ENCODE measurements at places on chromosomes 3 and 15.

DNA sequence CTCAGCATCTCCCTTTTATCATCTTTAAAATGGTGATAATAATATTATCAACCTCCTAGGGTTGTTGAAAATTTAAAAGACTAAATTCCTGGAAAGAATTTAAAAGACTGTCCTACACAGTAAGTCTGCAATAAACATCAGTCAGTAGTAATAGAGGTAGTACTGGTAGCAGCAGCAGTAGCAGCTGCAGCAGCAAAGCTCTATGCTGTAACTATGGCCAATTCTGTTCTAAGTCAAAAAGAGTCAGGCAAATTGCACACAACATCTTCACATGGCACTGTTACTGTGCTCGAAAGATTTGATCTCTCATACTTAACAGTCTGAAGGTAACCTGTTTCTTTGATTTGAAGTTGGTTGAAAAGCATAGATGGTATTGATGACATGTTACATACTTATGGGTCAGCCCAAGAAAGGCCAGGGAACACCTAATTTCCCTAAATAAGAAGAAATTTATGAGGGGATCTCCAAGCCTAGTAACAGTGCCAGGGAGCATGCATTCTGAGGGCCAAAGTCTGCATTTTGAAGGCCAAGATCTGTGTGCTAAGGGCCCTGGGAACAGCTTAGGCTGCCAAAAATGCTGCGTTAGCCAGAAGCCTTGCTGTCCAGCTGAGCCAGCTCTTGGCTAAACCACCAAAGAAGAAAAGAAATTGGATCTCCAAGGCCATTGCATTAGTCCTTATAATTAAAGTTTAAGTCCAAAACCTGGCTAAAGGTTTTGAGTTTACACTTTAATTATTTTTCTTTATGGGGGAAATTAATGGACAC, 68.2 kb downstream of the SIDT1 start:
- no peak for DNase-seq

DNA sequence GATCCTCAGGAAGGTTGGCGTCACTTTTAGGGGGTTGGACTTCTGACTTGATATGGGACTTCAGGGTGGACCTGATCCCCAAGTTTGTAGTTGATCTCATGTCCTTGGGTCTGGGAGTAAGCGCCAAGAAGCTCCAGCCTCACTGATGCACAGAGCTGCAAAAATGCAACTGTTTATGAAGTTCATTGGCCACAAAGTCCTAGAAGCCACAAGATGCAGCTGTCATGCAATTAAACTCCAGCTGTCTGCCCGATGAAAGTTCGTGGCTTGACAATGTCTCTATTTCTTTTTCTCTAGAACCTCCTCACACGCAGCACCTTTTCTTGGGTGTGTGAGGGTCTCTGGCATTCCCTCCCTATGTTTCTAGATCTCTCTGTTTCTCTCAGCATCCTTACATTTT, 9.2 kb upstream of the ACAN start:
- DNase-seq: no peak

GRCh38 chr3:109234300-109234699, 82.0 kb downstream of the DPPA2 start:
- DNase-seq: no peak

DNA sequence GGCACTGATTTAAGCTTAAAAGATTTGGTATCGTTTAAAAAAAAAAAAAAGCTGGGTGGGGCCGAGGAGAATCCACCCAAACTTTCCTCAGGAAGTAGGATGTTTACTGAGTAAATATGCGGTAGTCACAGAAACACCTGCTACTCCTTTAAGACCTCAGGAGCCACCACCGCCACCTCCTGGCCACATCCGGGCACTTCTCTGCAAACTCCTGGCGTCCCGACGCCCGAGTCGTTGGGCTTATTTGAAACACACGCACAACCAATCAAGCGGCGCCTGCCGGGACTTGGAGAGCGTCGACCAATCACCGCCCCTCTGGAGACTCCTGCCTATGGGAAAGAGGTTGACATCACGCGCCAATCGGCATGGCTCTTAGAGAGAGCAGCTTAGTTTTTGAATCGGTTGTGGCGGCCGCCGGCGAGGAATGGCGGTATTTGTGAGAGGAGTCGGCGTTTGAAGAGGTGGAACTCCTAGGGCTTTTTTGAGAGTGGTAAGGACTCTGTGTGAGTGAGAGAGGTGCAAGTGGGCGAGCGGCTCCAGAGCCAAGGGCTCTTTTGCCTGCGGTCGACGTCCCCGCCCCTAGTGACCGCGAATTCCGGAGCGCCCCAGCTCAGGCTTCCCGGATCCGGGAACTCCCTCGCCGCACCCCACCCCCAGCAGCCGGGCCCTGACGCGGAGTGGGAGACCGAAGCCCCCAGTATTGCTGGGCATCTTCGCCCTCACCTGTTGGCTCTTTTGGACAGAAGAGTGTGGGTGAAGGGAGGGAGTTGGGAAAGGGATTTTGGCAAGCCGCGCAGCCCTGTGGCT, at the start of gene ECT2:
Gene ECT2 (plus strand): TSS at position 359 of the 807 bp plus-strand sequence. CDS start 3,805 bp downstream, outside the sequence.
- DNase-seq: peak; percentile 99

GRCh38 chr3:99175276-99175812, 273.8 kb upstream of the DCBLD2 start:
- no peak for DNase-seq

DNA sequence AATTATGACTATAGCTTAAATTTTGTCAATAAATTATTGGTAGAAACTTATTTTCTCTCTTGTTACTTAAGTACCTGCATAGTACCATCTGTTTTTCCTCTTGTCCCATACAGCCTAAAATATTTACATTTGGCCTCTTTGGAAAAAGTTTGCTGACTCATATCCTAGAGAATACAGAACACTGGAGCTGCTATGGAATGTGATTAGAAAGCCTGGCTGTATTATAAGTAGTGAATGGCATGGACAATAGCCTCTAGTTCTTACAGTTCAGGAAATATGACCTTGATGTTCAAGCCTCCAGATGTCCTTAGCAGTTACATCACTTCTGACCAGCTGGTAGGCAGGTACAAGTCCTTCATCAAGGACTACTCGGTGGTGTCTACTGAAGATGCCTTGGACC, 28.3 kb downstream of the ST8SIA2 start:
- DNase-seq: no peak

DNA sequence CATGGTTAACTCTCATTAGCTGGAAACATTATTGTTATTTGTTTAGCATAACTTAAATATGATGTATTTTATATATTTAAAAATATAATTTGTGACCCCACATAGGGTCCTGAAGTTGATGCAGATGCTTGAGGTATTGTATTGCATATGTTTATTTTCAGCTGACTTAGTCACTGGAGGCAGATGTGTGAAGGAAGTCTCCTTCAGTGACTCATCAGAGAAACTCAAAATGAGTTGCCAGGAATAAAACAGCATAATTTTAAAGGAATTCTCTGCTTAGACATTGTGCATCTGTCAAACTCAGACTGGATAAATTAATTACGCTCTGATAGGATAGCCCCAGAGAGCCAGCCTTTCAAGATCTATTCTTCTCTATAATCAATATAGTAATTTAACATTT, 7.9 kb upstream of the OR4F6 start:
- no peak for DNase-seq

DNA sequence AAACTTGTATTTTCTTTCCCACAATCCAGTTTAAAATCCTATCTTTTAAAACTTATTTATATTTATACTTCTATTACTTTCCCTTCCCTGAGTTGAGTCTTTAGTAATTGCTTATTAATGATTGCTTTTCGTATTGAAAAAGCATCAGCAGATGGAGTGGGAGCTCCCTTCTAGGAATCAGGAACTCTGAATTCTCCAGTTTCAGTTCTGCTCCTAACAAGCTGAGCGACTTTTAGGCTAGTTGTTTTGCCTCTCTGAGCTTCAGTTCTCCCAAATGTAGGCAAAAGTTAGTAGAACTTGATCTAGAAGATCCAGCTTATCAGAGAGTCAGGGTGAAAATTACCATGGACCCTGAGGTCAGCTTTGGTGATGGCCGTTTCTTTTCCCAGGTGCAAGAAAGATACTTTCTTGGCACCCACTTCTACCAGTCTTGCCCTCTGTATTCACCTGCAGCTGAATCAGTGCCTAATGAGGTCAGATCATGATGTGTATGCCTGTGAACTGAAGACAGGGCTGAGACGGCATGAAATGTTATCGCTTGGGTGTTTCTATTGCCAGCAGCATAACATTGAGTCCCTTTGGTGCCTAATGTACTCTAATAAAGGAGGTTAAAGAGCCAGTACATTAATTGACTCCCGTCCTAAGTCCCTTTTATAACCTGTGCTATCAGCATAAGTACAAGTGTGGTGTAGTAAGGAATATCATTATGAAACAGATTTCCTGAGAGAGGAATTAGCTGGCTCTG, 194.5 kb upstream of the TBC1D5 start:
- DNase-seq: no peak

DNA sequence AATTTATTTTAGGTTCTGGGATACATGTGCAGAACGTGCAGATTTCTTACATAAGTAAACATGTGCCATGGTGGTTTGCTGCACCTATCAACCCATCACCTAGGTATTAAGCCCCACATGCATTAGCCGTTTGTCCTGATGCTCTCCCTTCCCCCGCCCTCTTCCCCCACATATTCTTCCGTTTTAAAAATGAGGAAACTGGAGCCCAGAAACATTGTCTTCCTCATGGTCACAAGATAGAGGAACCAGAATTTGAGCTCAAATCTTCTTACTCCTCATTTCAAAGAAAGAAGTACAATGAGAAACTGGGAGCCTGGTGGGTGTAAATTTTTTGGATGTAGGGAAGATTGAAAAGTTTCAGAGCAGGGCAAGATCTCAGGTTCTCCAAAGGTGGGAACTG, 56.1 kb upstream of the USP3 start:
- DNase-seq: no peak

- DNase-seq: no peak
Measured at GRCh38 chr3:70516076-70516475, 203.6 kb upstream of the MDFIC2 start.

- no peak for DNase-seq
Measured at GRCh38 chr15:64274341-64274950, 81.5 kb downstream of the CSNK1G1 start.

GRCh38 chr15:57806003-57806402, 99.5 kb downstream of the POLR2M start:
- DNase-seq: no peak

DNA sequence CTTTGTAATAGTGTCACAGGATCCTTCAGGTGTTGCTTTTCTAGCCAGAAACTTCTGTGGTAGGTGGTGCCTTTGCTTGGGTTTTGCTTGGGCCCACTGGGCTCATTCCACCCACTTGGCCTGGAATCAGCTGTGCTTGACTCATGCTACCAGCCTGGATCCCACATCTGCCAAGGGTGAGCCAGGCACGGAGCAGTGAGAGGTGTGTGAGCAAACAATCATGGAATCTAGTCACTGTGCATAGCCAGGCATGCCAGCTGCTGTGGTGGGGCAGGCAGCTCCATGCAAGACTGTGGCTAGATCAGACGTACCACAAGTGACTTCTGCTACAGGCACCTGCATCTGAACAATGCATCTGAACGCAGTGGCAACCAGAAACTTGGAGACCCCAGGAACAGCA, 275.9 kb downstream of the UBE2E2 start:
- no peak for DNase-seq

DNA sequence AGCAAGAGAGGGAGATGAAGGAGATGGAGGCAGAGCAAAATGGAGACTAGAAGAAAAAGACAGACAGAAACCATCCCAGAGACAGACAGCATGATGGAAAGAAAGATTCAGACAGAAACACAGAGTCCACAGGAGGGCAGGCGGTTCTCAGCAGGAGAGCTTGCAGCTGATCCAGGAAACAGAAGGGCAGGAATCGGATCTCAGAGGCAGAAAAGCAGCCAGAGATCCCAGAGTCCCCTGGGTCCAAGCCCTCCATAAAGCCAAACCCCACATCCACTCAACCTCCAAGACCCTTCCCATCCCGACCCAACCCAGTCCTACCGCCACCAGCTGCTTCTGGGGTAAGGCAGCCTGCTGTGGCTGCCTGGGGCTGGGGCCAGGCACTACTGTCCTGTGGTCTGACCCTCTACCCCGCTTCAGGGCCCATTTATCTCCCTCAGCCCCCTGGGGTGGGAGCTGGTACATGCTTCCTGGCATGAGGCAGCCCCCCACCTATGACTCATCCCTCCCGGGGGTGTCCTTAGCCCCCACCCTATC, at the start of gene UCN2:
Gene UCN2 (minus strand): TSS at position 400 of the 537 bp plus-strand sequence. CDS start 657 bp downstream, outside the sequence.
- no peak for DNase-seq

- no peak for DNase-seq
Measured at GRCh38 chr3:124584245-124584551, 146.1 kb upstream of the UMPS start.

DNA sequence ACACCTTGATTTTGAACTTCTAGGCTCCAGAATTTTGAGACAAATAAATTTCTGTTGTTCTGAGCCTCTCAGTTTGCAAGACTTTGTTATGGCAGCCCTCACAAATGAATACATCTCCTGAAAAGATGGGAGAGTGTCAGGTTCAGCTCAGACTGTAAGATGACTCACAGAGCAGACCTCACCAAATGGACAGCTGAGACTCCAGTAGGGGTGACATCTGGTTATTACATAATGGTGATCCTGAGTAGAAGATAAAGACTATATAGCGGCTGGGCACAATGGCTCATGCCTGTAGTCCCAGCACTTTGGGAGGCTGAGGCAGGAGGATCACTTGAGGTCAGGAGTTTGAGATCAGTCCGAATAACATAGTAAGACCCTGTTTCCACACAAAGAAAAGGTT, 26.2 kb upstream of the MTMR14 start:
- DNase-seq: no peak

DNA sequence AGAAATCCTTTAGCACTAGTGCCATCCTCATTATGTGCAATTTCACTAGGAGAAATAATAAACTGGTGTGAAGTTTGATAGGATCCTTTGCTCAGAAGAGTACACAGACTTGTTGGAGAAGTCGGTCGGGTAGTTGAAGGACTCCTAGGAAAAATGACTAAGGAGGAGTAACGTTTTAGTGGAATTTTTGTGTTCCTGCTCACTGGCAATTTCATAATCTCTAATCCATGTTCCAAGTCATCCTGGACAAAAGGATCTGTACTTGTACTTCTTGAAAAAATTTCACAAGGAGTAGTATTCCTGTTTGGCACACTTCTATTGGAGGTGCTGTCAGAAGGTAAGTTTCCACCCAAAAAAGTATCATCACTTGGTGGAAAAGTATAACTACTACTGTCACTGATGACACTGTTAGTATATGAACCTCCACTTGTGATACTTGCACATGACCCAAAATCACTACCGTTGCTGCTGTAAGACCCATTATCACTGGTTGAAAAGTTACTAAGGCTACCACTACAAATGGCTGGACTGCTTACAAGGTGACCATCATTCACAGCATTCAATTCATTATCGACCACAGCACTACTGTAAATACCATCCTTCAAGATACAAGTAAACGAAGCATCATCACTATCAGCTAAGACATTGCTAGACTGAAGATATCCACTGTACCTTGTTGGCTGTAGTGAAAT, 77.4 kb downstream of the NEDD4 start:
- no peak for DNase-seq

DNA sequence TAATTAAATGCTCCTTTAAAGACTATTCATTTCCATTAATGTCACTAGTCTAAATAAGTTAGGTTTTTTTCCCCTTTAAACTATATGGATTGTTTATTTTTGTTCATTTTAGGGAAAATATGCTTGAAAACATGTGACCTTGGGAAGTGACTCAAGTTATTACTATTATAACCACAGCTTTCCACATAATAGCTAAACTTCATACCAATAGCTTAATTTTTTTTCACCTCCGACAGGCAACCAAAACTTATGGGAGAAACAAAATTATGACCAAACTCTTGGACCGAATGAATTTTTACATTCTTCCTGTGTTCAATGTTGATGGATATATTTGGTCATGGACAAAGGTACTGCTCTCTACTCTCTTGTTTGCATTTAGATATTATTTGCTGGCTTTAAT, 16.2 kb downstream of the CPA3 start:
- DNase-seq: no peak

GRCh38 chr3:14531856-14532395, 8.2 kb downstream of the GRIP2 start:
- DNase-seq: no peak

GRCh38 chr15:55289746-55290527, at the start of gene RAB27A:
Gene RAB27A (minus strand): TSS chr15:55289813. CDS start chr15:55234934, 54,879 bp downstream.
- DNase-seq: no peak

Data from NCI-H2029 treated with DMSO at 0.1 percent for 48 hours (cell line).